ENCODE measurements at places on chromosomes 11 and 22.

GRCh38 chr11:126426820-126427749, 71.6 kb downstream of the ST3GAL4 start:
- DNase-seq = no peak

DNA sequence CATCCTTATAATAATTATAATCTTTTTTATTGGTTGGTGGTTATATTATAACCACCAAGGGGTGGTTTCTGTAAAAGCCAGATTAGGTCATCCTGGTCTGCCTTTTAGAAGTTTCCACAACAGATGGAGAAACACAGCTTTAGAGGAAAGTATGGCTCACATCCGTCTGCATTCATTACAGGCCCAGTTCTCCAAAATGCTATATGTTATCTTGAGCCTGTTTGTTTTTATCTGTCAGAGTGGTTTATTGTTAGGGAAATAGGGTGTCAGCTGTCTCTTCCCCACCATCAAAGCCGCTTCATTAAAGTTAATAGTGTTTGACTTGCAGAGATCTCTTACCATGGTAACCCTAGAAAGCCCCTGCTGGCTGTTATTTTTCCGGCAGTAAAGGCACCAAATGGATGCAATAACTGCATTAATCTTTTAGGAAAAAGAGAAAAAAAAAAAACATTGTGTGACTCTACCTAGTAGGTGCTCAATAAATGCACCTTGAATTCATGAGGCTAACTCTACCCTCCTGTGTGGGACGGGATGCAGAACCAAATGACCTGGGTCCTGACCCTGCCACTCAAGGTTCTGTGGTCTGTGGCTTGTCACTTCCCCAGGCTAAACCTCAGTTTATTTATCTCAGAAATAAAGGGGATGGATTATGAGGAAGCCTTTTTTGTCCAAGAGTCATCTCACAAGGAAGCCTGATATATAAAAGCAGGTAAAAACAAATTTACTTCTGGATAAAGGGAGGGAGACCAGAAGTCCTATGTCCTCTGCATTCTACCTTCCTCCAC, 118.3 kb downstream of the WT1 start:
- DNase-seq = no peak

GRCh38 chr11:124745270-124745834, 5.6 kb downstream of the NRGN start:
- DNase-seq = no peak

DNA sequence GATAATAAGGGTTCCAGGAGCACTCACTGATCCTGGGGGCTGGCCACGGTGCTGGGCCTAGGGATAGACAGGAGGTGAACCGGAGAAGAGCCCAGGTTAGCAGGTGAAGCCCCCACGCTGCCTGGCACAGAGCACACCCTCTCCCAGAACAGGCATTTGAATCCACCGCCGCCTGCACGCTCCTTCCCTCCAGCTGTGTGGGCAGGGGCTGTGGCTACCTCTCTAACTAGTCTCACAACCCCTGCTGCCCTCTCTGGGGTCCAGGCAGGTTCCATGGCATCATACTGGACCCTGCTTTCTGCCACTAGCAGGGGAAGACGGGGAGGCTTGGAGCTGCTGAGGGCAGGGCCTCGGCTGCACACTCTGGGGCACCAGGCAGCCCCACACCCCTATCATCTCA, 358.0 kb downstream of the CTTN start:
- no peak for DNase-seq

- DNase-seq = no peak
Measured at GRCh38 chr11:23668324-23668723, 808.0 kb upstream of the CCDC179 start.

- no peak for DNase-seq
Measured at GRCh38 chr11:3206156-3206921, 12.3 kb downstream of the MRGPRG start.

- no peak for DNase-seq
Measured at GRCh38 chr11:34548278-34548677, 34.7 kb upstream of the ELF5 start.

DNA sequence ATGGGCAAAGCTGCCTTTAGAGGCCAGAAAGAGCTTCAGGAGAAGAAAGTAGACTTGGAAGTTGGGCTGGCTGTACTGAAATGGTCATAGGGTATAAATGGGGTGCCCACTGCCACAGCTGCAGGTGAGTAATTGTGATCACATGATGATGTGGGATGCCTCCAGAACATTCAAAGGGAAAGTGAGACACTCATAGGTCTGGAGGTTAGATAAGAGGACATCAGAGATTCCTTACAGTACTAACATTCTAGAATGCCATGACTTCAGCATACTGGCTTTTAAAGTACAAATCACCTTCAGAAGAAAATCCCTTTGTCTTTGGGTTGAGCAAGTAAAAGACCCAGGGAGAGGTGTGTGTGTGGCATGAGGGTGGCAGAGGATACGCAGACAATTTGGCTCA, 419.2 kb downstream of the TENM4 start:
- DNase-seq = no peak

DNA sequence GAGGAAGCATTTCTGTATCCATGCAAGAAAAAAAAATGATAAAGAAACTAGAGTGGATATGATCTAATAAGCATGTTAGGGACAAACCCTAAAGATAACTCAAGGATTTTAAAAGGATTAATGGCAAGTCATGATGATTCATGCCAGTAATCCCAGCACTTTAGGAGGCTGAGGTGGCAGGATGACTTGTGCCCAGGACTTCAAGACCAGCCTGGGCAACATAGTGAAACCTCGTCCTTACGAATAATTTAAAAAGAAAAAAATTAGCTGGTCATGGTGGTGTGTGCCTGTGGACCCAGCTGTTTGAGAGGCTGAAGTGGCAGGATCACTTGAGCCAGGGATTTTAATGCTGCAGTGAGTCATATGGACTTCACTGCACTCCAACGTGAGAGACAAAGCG, 145.5 kb upstream of the BLID start:
- no peak for DNase-seq

GRCh38 chr22:23984430-23984829, 4.5 kb downstream of the GSTT2 start:
- DNase-seq = no peak

- no peak for DNase-seq
Measured at GRCh38 chr11:103076361-103076760, 15.6 kb downstream of the DCUN1D5 start.

- peak; percentile 91 for DNase-seq
Measured at GRCh38 chr11:72736452-72737069, 15.6 kb downstream of the ARAP1 start.

DNA sequence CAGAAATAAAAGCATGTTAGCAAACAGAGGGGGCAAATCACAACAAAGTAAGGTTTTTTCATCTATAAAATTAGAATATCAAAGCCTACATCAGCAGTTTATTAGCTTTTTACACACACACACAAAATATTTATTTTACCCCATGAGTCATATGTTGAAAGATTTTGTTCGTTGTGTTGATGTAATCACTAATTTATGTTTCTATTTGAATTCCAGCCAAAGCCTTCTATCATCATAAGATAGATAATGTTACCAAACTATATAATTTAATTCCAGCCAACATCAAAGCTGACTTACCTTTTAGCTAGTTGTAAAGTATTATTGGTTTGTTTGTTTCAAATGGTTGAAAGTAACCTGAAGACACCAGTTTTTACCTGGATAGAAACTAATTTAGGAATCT, 458.0 kb upstream of the ARHGAP42 start:
- no peak for DNase-seq

GRCh38 chr11:103338621-103339484, 229.6 kb downstream of the DYNC2H1 start:
- DNase-seq = no peak

GRCh38 chr11:9120664-9121468, 29.5 kb upstream of the SCUBE2 start:
- DNase-seq = no peak

DNA sequence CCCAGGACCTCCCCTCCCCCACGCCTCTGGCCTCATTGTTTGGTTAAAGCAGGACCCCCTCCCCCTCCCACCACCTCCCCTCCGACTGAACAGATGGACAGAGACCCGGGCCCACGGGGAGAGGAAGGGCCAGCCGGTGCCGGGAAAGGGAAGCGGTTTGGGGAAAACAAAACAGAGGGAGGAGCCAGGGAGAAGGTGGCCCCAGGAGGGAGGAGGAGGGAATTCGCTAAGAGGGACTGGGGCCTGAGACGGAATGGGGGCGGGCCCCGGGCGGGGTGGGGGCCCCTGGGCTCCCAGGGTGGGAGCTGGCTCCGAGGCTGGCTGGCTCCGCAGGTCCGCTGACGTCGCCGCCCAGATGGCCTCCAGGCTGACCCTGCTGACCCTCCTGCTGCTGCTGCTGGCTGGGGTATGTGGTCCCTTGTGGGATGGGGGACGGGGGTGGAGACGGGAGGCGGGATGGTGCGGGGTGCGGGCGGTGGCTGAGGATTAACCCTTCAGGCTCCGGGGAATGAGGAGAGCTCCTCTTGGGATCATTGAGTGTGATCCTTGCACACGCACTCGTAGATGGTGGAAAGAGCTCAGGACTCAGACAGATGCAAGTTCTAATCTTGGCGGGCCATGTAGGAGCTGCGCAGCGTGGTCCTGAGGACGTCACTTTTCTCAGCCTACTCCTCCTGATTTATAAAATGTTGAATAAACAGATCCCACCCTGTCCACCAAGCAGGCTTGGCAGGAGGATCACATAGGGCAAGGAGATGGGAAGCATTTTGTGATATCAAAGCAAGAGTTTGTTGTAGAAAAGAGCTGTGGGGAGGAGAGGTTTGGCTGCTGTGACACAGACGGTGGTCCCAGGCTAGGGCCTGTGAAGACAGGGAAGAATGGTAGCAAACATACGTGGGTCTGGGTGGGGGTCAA, 688 bp downstream of the SERPING1 start:
- no peak for DNase-seq

- DNase-seq = no peak
Measured at GRCh38 chr11:74004046-74004695, 4.7 kb downstream of the UCP3 start.

DNA sequence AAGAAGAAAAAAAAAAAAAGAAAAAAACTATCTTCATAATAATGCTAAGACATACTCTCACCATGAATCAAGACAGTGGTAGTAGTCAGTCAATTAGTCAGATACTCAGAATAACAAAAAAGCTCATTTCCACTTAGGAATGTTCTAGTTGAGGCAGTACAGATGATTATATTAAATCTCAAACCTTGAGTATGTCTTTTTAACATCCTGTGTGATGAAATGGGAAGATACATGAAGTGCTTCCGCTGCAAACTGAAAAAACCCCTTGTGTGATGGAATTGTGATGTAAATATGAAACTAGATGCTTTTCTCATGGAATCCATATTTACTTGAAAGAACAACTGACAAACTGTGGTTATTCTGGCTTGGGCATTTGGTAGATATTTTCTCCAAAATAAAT, 13.7 kb downstream of the AMOTL1 start:
- no peak for DNase-seq

DNA sequence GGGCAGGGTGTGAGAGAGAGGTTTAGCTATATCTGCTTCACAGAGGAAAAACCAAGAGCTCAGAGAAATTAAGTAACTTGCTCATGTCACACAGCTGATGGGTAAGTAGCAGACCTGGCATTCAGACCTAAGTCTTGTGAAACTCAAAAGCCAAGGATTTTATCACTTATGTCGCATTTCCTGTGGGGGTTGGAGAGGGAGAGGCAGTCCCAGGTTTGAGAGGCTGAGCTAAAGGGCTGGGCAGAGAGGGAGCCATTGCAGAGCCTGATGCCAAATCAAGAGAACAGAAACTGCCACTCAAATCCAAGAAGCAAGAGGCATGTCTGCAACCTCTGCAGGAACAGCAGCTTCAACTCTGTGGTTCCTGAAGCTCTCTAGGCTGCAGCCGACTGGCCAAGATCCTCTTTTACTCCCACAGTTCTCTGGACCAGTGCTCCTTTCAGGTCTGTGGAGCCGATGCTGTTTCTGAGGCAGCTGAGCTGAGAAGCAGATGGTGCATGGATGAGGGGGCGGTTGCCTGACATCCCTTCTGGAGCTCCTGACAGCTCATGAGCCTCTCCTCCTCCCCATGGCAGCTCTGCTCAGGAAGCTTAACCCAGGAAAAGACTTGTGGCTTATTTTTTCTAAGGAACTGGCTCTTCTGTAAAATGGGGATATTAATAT, 47.6 kb upstream of the NAV2 start:
- DNase-seq = no peak

DNA sequence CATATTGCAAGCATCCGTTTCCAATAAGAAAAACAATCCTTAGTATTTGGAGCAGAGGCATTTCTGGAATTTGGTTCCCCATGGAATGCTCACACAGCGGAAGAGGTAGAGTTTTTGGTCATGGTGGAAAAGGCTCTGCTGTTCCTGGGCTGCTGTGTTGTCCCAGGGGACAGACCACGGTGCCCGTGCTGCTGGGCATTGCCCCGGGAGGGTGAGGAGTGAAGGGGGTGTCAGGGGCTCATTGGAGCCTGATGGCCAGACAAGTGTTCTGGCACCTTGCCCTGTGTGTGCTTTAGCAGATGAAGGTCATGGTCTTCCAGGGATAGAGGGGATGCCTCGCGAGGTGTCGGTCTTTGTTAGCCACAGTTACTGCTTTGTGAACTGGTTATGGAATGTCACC, 61.2 kb downstream of the MPPED1 start:
- DNase-seq = no peak

- no peak for DNase-seq
Measured at GRCh38 chr11:134987223-134987768, 575.3 kb upstream of the B3GAT1 start.

DNA sequence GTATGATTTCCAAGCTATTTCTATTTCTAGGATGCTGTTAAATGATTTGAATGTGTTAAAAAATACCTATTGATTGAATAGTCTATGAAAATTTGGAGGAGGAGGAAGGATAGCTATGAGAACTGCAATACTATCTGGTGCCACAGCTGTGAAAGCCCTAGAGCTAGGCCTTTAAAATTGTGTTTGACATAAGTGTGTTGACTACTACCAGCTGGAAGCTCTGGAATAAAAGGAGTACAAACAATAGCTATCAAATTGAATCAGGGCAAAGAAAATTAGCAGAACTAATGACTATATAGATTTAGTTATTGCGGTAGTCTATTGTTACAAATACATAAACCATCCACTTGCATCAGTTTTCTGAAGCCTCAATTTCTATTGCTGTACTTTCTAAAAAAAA, 124.8 kb upstream of the CNTN5 start:
- no peak for DNase-seq

DNA sequence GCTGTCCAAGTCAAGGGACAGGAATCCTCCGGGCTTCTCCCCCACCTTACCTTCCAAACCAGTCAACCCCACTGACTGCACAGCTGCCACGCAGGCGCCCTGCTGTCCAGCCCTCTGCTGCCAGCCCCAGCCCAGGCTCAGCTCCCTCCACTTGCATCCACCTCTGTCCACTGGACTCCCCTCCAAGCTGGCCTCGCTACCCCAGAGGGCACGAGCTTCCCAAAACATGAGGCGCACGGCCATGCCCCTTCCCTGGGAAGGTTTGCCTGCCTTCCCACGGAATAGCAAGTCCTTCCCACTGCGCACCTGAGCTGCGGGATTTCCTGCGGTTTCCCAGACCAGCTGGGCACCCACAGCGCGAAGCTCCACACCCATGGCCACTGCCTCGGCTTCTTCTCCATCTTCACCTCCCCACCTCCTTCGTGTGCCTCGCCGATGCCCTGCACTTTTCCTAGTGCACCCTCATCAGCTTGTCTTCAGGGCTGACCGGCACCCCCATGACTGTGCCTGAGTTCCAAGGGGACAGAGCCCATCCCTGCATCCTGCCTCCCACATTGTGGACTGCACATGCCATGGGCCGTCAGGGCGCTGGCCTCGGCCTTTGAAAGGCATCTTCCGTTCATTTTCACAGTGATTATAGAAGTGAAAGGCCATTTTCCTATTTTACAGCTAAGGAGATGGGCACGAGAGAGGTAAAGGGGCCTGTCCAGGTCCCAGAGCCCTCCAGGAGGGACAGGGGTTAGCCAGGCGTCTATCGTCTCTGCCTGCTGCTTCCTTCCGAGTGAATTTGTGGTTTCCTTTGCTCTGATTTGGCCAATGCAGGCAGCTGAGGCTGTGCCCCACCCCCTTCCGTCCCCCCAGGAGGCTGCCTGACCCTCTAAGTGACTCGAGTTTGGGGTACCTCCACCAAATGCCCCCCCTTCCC, 16.4 kb downstream of the IFITM10 start:
- no peak for DNase-seq
